ENCODE measurements at places on chromosomes 12 and 14.

DNA sequence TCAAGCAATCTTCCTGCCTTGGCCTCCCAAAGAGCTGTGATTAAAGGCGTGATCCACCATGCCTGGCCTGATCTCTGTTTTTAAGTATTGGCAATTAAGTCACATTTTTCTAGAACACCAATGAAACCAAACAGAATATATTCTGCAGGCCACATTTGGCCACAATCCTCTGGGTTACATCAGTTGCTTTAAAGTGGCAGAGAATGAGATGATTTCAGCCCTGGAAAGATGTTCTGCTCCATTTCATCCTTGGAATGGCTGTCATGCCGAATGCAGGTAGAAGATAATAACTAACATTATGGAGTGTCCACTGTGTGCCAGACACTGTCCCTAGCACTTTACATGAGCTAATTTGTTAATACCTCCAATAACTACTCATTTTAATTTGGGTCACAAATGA, 154.4 kb downstream of the PTPN11 start:
- DNase-seq: no peak

DNA sequence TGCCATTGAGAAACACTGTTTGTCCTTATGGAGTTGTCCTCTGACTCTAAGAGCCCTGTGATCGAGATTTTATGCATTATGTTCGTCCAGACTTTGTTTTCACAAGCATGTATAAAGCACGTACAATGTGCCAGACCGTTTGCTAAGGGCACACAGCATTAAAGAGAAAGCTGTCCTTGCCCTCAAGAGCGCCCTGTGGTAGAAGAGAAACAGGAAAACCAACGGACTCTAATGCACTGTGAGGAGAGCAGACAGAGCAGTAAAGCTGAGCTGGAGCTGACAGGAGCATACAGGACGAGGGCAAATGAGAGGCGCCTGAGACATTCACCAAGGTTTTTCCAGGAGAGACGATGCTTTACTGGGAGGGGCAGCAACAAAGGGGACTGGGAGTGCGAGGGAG, 66.2 kb upstream of the OVCH1 start:
- DNase-seq: no peak

DNA sequence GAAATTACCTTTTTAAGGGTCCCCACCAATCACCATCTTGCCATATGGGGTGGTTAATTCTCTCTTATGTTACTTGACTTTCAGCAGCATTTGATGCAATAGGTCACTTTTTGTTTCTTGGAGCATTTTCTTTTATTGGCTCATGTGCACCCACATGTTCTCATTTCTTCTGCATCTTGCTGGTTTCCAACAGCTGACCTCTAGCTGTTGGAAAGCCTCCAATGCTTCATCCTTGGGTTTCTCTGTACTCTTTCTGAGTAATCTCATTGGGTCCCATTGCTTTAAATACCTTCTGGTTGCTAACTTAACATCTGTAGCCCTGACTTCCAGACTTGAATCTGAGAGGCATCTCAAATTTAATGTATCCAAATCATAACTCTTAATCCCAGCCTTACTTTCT, 116.8 kb downstream of the CRADD start:
- no peak for DNase-seq

- DNase-seq: no peak
Observed at GRCh38 chr12:98767248-98767647, 122.2 kb downstream of the APAF1 start.

- DNase-seq: no peak
Observed at GRCh38 chr14:72577521-72577920, 316.4 kb downstream of the DPF3 start.

DNA sequence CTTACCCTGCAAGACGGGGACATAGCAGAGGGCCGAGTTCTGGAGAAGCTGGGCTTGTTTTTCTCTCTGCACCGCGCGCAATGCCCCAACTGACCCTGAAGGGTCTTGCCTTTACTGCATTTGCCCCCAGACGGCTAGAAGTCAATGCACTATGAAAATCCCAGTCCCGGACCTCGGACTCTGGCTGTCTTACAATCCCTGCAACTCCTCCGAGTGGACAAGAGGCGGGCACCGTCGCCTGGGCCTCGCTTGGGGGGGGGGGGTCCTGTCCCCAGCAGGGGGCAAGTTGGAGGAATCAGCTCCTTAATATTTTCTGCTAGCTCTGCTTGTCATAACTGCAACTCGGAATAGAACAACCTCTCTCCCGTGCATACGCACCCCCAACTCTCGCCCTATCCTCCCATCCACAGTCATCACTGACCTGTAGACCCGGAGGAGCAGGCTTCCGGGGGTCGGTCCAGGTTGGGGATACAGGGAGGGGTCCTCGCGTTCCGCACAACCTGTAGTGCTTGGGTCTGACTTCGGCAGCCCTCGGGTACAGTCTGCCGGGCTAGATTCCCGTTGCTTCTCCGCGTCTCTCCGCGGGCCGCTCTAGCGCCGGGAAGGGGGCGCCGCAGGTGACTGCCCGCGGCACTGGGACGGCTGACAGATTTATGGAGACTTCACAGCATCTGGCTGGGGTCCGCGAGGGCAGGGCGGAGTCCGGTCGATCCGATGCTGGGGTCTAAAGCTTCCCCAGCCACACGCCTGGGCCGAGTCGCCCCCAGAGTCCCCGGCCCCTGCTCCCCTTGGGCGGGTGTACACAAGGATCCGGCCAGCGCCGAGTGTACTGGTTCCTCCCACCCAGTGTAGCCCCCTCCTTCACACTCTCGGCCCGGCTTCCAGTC, 3.3 kb upstream of the PAX9 start:
- DNase-seq: no peak

GRCh38 chr12:44863867-44864266, 12.2 kb downstream of the NELL2 start:
- no peak for DNase-seq

GRCh38 chr14:22190411-22191191, 398.4 kb downstream of the DAD1 start:
- no peak for DNase-seq
